ENCODE measurements at places on chromosomes 6 and 20.

DNA sequence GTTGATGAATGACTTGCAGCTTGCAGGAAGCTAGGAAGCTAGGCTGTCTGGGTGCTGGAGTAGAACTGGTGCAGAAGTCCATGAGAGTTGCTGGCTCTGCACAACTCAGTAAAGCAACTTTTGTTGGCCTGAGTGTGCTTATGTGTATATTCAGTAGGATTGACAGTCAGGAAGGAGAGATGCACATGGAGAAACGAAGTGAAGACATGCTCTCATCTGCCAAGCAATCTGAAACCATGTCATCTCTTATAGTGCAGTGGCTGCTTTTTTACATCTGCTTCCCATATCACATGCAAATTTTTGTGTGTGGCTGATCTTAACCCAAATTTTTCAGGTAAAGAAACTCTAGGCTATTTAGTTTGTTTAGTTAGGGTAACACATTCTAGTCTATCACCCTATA, 252.4 kb upstream of the HS3ST5 start:
- DNase-seq = no peak

DNA sequence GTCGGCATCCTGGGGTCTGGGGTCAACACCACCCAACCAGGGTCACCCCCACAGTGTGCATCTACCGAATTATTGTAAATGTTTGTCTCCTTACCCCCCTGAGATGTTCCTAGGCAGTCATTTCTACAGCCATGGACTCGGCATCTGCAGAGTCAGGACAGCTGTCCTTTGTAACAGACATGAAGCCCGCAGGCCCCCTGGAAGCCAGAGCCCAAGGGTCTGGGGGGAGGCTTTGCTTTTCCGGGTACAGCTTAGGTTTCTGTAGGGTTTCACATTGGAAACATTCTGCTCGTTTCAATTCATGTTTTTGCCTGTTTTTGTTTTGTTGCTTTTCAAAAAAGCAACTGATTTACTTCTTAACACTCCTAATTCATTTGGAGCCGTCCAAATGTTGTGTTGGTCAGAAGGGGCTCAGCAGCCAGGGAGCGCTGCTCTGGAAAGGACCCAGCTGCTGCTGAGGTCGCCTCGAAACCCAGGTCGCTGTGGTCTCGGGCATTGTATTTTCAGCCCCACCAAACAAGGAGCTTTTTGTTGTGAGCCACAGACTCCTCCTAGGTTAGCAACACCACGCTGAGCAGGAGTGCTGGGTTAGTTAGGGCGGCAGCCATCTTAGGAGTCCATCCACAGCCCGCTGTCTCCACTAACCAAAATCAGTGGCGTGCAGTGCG, 160.4 kb downstream of the TMEM242 start:
- no peak for DNase-seq

- peak; percentile 54 for DNase-seq
Observed at GRCh38 chr6:145214570-145214969, 520.8 kb downstream of the EPM2A start.

- peak; percentile 98 for DNase-seq
Observed at GRCh38 chr20:37822141-37822601, 80.8 kb upstream of the VSTM2L start.

GRCh38 chr6:156634048-156634447, 143.1 kb upstream of the ARID1B start:
- DNase-seq = no peak

DNA sequence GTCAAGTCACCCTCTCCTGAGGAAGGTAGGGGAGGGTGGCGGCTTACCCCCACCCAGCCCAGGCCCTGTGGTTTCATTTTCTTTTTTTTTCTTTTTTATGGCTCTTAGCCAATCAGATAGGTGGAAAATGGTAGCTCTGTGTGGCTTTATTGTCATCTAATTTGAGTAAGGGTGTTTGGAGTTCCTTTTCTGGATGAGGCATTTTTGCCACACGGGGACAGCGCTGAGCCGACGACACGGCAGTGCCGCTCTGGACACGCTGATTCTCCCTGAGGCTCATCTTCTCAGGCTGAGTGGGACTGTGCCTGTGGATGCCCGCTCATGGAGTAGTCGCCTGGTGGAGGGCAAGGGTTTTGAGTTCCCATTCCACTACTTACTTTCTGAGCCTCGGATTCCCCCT, 37.6 kb upstream of the ANGPT4 start:
- DNase-seq = peak; percentile 30

DNA sequence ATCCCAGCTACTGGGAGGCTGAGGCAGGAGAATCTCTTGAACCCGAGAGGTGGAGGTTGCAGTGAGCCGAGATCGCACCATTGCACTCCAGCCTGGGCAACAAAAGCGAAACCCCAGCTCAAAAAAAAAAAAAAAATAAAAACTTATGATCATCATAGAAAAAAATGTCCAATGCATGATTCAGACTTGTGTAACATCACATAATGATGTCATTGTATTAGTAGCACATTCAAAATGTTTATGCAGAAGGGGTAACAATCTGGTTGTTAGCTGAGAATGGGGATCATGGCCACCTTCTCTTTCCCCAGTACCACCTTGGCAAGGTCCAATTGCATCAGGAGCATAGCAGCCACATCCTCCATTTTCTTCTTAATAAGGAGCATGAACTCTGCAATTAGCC, 137.6 kb upstream of the MARCKS start:
- DNase-seq = peak; percentile 54

- peak; percentile 51 for DNase-seq
Observed at GRCh38 chr6:124869416-124869815, 92.8 kb upstream of the RNF217 start.

- DNase-seq = no peak
Observed at GRCh38 chr6:36685166-36685924, 6.8 kb downstream of the CDKN1A start.

Measured in EH (cell line).